Stomach (tissue), 19 donors: ENCODE measurements at places on chromosomes 7 and 10. TPM values are rescaled to one million over a fixed set of nuclear protein-coding genes. Genes with fewer than 3 reads are reported as not detected.

DNA sequence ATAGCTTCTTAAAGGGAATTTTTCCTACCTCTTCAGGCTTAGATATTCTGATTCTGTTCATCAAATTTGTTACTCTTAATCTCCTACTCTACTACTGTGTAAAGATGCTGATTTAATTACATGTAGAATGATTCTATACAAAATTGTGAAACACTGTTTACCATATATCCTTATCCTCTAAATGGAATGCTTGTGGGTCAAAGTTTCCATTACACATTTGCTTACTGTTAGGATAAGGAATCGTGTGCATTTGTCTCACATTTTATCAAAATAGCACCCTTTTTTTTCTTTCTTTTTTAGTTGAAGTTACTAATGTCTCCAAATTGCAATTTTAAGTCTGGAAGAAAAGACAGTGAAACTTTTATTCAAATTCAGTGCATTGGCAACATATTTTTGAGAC is 65.3 kb downstream of the TFEC start:
- no peak for DNase-seq

Gene SSC4D
- total RNA-seq = not detected

DNA sequence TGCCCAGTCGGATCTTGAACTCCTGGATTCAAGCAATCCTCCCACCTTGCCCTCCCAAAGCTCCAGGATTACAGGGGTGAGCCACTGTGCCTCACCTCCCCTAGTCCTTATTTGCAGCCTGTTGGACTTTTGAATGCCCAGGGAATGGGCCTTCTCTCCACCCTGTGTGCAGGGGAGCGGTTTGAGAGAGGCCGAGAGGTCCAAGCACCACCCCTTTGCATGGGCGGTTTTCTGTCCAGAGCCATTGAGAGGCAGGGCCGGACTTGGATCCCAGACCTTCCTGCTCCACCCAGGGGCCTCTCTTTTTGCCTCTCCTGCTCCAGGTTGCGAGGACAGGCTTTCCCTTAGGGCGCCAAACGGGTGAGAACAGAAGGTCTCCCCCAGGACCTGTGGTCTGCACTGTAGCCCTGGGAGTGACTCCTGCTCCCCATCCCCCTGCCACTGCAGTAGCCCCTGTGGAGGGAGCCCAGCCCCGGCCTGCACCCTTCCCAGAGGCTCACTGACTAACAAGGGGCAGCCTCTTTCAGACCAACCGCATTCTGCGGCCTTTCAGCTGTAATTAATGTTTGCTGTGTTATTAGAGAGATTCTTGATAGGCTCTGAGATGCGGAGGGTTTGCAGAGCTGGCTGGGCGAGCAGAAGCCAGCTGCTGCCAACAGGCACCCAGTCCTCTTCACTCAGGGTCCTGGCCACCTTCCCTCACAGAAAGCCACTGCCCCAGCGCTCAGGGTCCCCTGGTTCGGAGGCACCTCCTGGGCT is 57.9 kb downstream of the ELFN1 start:
- DNase-seq = no peak

DNA sequence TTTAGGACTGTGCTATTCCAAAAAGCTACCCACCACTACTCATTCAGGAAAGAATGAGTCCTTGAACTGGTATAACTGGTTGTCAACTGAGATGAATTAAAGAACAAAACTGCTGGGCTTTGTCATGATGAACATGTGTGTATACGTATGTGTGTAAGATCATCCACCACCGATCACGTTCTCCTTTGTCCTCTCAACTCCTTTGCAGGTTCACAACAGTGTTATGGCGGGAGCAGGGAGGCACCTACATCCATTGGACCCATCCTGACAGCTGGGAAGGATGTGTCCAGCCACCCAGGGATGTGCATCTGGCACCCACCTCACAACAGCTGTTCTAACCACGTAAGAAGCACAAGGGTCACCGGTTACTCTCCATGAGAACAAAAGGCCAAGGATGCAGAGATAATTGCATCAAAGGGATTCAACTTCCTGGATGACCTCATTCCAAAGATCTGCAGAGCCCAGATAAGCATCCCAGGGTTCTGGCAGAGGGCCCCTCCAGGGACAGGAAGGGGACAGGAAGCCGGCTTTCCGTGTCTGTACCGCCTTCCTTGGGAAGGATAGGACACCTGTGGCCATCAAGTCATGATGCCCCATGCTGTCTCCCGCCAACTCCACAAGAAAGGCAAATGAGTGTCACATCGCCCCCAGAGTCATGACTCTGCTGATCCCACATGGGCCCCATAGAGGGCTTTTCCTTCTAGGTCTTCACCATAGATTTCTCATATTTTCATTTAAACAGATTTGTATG is 66.1 kb downstream of the STEAP1B start:
- DNase-seq = no peak

Gene ERVW-1
- not detected for total RNA-seq

Gene HUS1
- 21.1 TPM for total RNA-seq

- no peak for DNase-seq
Observed at GRCh38 chr7:157527686-157528085, 190.9 kb downstream of the DNAJB6 start.

Gene CFAP46
- 1.8 TPM for total RNA-seq
